ENCODE measurements at places on chromosomes 4 and X. TPM values are rescaled to one million over a fixed set of nuclear protein-coding genes. Genes with fewer than 3 reads are reported as not detected.

DNA sequence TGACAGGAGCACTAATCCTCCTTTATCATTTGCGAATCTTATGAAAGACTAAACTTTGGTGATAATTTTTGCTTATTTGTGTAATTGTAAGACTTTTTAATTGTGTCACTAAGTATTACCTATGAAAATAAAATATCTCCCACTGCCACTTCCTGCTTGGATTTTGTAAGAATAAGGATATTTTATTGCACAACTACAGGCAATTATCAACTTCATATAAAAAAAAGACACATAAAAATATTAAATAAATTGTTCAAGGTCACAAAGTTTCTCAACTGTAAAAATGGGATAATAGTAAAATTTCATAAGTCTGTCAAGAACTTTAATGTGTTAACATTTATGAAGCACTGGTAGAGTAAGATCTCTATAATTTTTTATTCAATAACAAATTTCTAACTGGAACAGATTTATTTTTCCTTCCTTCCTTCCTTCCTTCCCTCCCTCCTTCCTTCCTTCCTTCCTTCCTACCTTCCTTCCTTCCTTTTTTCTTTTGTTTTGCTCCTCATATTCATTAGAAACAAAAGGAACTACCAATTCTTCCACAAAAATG is 527.6 kb upstream of the FAM47C start:
- H3K27ac ChIP-seq: no peak overlapping the region
- H3K27me3 ChIP-seq: no peaks in the 10 kb centered on the region
- no peaks in the 10 kb centered on the region for H3K4me1 ChIP-seq

GRCh38 chrX:148659481-148659880 is 159.1 kb downstream of the AFF2 start:
- no peak overlapping the region for H3K4me3 ChIP-seq
- no peaks in the 10 kb centered on the region for H3K27me3 ChIP-seq
- H3K36me3 ChIP-seq: no peaks in the 10 kb centered on the region
- H3K4me1 ChIP-seq: no peaks in the 10 kb centered on the region
- no peak for DNase-seq

- peaks cover 24% of the 10 kb centered on the region for H3K4me1 ChIP-seq
- no peak overlapping the region for H3K27ac ChIP-seq
- H3K36me3 ChIP-seq: no peaks in the 10 kb centered on the region
- H3K27me3 ChIP-seq: no peaks in the 10 kb centered on the region
- H3K4me3 ChIP-seq: no peak overlapping the region
Measured at GRCh38 chr4:101304916-101305315, 42.4 kb downstream of the PPP3CA start.

- no peak for DNase-seq
- H3K36me3 ChIP-seq: no peaks in the 10 kb centered on the region
Measured at GRCh38 chr4:10521424-10521823, 64.2 kb upstream of the ZNF518B start.

DNA sequence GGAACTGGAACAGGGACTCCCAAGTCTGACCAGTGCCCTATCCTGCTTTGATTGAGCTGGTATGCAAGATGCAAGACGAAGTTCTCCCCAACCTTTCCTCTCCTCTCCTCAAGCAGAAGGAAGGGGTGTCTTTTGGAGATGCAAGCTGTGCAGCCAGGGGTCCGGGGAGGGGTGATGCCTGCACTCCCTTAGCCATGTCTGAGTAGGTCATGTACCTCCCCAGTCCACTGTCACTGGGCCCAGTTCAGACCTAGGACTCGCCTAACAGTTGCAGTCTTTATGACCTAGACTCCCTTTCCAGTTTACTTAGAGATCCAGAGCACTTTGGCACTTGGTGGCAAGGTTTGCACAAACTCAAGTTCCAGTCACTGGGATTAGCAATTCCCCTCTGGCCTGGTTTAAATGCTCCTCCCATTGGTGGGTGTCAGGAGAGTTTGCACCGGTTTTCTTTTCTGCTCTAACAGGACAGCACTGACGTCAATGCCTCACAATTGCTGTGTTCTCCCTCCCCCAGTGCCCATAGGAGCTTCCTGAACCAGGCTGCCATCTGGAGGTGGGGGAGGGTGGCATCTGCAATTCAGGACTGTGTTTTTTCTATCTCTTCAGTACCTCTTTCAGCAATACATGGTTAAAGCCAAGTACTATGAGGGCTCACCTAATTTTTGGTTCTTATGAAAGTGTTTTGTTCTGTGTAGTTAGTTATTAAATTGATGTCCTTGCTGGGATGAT is 782.2 kb downstream of the ARAP2 start:
- no peaks in the 10 kb centered on the region for H3K27me3 ChIP-seq
- no peak for DNase-seq
- no peaks in the 10 kb centered on the region for H3K4me1 ChIP-seq
- H3K36me3 ChIP-seq: no peaks in the 10 kb centered on the region
- H3K27ac ChIP-seq: no peak overlapping the region

DNA sequence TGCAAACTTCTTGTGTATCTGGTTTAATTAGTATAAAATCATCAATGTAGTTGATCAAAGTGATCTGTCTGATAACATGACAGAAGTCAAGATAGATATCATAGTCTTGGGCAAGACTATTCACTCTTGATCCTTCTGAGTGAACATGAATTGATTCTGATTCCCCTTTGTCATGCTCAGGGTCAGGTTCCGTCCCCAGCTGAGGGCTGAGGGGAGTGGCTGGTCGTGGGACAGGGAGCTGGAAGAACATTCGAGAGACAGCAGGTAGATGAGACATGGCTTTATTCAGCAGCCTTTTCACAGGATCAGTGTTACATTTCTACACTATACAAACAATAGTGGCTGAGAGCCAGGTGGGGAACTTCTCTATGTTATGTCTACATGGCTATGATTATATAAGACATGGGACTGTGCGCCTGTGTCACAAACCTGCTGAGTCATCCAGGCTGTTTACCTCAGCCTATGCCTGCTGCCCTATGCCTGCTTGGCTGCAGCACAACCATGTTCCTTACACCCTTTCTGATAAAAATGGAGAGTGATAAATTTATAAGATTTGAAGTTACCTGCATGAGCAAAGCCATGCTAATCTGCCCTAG is 586.9 kb upstream of the NR3C2 start:
- DNase-seq: no peak
- no peaks in the 10 kb centered on the region for H3K4me1 ChIP-seq
- no peak overlapping the region for H3K4me3 ChIP-seq
- no peaks in the 10 kb centered on the region for H3K27me3 ChIP-seq

DNA sequence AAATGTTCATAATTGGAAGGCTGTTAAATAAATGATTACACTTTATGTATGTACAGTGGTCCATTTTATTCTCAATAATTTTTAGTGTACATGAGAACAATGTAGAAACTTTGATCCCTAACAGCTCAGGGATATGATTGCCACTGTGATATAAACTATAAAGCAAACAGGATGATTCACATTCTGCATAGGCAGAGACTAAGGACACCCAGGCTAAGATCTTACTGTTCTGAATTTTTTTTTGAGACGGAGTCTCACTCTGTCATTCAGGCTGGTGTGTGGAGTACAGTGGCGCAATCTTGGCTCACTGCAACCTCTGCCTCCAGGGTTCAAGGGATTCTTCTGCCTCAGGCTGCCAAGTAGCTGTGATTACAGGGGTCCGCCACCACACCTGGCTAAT is 186.6 kb downstream of the PDGFC start:
- no peak overlapping the region for H3K4me3 ChIP-seq
- DNase-seq: no peak
- no peaks in the 10 kb centered on the region for H3K36me3 ChIP-seq
- no peak overlapping the region for H3K27ac ChIP-seq

DNA sequence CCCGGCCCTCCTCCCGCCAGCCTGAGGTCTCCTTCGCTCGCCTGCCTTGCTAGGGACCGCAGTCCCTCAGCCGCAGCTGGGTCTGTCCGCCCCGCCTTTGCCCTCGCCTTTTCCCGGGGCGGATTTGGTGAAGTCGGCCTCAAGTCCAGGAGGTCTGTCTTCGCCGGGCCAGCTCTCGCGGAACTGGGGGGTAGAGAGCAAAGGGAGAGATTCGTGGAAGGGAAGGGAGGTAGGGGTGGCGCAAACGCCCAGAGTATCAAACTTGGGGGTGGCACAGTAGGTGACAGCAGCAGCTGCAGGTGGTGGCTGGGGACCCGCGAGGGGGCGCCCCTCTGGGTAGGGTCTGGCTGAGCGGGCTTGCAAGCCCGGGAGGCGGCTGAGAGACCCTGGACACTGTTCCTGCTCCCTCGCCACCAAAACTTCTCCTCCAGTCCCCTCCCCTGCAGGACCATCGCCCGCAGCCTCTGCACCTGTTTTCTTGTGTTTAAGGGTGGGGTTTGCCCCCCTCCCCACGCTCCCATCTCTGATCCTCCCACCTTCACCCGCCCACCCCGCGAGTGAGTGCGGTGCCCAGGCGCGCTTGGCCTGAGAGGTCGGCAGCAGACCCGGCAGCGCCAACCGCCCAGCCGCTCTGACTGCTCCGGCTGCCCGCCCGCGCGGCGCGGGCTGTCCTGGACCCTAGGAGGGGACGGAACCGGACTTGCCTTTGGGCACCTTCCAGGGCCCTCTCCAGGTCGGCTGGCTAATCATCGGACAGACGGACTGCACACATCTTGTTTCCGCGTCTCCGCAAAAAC is at the start of gene NPY2R:
Gene NPY2R (plus strand): TSS at position 379 of the 797 bp plus-strand sequence. CDS start 5,304 bp downstream, outside the sequence.
- H3K36me3 ChIP-seq: no peaks in the 10 kb centered on the region
- H3K4me3 ChIP-seq: peak within 1 kb of the TSS; percentile 4
- H3K4me1 ChIP-seq: peaks cover 5% of the 10 kb centered on the region
- DNase-seq: peak; percentile 11

- H3K27ac ChIP-seq: no peak overlapping the region
- no peak for DNase-seq
- no peaks in the 10 kb centered on the region for H3K36me3 ChIP-seq
- H3K4me3 ChIP-seq: no peak overlapping the region
Measured at GRCh38 chr4:188423039-188423438, 283.8 kb downstream of the TRIML1 start.

- DNase-seq: no peak
- H3K27me3 ChIP-seq: no peaks in the 10 kb centered on the region
- no peak overlapping the region for H3K4me3 ChIP-seq
- no peak overlapping the region for H3K27ac ChIP-seq
- no peaks in the 10 kb centered on the region for H3K36me3 ChIP-seq
- H3K4me1 ChIP-seq: no peaks in the 10 kb centered on the region
Measured at GRCh38 chrX:20383477-20383876, 116.8 kb upstream of the RPS6KA3 start.

- no peak for DNase-seq
- no peaks in the 10 kb centered on the region for H3K27me3 ChIP-seq
- H3K36me3 ChIP-seq: no peaks in the 10 kb centered on the region
- H3K4me1 ChIP-seq: peaks cover 19% of the 10 kb centered on the region
Measured at GRCh38 chr4:168716406-168717129, 219.7 kb downstream of the PALLD start.

DNA sequence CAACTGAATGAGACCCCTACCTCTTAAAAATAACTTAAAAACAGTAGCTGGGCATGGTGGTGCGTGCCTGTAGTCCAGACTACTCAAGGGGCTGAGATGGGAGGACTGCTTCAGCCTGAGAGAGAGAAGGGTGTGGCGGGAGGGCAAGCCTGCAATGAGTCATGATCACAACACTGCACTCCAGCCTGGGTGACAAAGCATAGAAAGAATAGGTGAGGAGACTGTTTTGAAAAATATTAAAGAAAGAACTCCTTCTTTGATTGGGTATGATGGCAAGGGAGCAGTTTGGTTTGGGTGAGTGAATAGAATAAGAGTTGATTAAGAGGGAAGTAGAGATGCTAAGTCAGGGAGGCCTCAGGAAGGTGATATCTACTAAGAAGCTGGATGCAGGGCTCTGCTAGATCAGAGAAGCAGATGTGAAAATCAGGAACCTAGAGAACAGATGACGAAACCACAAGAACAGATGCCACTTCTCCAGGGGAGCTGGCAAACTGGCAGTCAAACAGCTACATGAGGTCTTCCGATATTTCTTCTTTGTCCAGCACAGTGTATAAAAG is 318.6 kb downstream of the OPHN1 start:
- H3K4me1 ChIP-seq: peaks cover 8% of the 10 kb centered on the region
- H3K4me3 ChIP-seq: no peak overlapping the region
- H3K27ac ChIP-seq: no peak overlapping the region

GRCh38 chr4:5796976-5797375 is 86.0 kb downstream of the EVC start:
- DNase-seq: no peak
- no peaks in the 10 kb centered on the region for H3K27me3 ChIP-seq
- no peak overlapping the region for H3K27ac ChIP-seq
- H3K4me3 ChIP-seq: no peak overlapping the region

- no peak for DNase-seq
- H3K36me3 ChIP-seq: no peaks in the 10 kb centered on the region
- H3K27ac ChIP-seq: no peak overlapping the region
- no peaks in the 10 kb centered on the region for H3K27me3 ChIP-seq
Measured at GRCh38 chr4:88012647-88013046, 5.2 kb downstream of the PKD2 start.

DNA sequence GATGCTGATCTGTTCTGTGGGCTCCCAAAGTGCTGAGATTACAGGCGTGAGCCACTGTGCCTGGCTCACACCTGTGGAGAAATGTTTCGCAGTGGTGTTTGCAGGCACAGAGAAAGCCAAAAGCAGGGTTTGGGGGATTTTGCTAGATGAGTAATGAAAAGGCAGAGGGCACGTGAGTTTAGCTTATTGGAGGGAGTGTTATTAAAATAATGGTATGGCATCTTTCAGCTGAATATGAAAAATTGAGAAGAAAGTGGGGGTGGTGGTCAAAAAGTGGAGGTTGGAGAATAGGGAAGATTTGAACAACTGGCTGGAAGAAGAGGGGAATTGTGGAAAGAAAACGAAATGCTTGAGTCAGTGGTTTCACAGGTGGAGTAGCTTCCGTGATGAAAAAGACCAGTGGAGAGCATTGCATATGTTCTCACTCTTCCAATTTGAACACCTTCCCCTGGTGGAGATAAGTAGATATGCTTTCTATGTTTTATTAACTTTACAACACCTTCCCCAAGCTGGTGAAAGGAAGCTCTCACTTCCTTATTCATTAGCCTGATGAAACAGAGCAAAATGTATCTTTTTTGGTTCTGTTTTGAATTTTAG is 1.1 kb upstream of the CHST7 start:
- no peaks in the 10 kb centered on the region for H3K27me3 ChIP-seq
- H3K4me1 ChIP-seq: peaks cover 4% of the 10 kb centered on the region
- H3K4me3 ChIP-seq: no peak overlapping the region

The PHOX2B gene
- total RNA-seq: not detected

The RNF128 gene
- total RNA-seq: 0.08 TPM

The TEX13D gene
- not detected for total RNA-seq

The TMPRSS11A gene
- not detected for total RNA-seq

The FOXR2 gene
- not detected for total RNA-seq
